ENCODE measurements at places on chromosomes 16 and 17.
A peak's percentile ranks its signal among the peaks of the same experiment; 100 is the strongest.

DNA sequence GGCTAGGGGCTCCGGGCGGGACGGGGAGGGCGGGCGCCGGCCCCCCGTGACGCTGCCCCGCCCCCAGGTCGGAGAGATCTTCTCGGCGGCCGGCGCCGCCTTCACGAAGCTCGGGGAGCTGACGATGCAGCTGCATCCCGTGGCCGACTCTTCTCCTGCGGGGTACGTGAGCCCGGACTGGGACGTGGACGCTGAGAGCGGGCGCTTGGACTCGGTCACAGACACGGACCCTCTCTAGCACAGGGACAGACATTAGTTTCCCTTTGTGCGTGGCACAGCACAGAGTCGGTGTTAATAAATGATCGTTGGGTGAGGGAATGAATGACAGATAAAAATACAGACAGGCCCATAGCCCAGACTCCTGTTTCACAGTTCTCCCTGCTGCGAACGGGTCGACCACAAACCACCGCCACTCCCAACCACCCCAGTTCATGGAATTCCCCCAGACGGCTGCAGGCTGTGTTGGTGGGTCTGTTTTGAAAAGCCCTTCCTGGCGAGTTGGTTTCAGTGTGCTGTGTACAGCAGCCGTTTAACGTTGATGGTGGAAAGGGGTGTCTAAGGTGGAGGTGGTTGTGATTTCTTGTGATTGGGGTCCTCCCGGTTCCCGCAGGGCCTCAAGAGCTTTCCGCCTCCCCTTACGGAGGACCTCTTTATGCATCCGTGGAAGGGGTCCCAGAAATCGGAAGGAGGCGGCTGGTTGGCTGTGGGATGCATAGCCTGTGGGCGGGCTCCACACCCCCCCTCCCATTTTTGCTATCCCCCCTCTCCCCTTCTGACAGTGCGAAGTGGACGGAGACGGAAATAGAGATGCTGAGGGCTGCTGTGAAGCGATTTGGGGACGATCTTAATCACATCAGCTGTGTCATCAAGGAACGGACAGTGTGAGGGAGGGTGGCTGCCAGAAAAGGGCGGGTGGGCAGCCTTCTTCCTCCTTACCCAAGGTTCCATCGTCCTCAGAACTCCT is 2.9 kb downstream of the RNASEK start:
- peak; percentile 86 for DNase-seq

DNA sequence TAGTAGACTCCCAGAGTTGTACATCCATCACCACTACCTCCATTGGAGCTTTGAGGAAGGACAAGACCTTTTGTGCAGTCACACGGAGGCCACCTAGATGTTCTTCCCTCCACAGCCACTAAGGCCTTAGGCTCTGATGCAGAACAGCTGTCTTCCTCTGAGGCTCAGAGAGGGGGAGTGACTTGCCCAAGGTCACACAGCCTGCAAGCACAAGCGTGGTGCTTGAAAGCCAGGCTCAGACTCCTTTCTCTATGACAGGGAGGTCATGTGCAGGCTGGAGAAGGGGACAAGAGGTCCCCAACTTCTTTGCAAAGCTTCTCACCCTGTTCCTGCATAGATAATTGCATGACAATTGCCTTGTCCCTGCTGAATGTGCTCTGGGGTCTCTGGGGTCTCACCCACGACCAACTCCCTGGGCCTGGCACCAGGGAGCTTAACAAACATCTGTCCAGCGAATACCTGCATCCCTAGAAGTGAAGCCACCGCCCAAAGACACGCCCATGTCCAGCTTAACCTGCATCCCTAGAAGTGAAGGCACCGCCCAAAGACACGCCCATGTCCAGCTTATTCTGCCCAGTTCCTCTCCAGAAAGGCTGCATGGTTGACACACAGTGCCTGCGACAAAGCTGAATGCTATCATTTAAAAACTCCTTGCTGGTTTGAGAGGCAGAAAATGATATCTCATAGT is 12.7 kb downstream of the SCGB1C2 start:
- DNase-seq, result no peak

DNA sequence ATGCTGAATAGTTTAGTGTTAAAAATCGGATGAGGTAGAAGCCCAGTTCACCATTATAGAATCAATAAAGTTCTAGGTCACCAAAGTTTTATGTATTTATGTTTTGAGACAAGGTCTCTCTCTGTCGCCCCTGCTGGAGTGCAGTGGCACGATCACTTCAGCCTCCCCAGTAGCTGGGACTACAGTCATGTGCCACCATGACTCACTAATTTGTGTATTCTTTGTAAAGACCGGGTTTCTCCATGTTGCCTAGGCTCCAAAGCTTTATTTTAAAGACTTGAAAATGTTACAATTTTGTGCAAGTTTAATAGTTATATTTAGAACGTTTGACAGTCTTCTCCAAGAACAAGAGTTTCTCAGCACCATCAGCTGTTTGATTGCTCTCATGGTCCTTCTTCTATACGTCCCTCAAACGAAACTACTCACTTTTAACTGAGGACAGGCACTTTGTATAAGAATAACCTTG is 32.1 kb downstream of the NDE1 start:
- DNase-seq, result peak; percentile 85

DNA sequence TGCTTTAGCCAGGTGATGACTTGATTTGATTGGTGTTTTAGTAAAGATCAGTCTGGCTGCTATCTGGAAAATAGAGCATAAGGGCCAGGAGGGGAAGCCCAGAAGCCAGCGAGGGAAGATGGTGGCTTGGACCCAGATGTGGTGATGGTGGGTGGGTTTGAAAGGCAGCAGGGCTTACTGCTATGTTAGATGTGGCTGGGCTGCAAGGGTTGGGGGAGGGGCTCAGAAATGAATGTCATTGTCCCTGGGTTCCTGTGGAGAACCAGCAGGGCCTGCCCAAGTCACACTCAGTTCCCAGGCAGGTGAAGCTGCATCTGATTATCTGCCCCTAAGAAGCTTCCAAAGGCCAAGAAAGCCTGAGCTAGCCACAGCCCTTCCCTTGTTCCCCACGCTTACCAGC is 71.7 kb upstream of the BRD7 start:
- DNase-seq, result no peak

- DNase-seq, result no peak
Observed at GRCh38 chr16:65621640-65622039, 499.8 kb upstream of the CDH11 start.
